ENCODE measurements at places on chromosomes 1 and 21.

DNA sequence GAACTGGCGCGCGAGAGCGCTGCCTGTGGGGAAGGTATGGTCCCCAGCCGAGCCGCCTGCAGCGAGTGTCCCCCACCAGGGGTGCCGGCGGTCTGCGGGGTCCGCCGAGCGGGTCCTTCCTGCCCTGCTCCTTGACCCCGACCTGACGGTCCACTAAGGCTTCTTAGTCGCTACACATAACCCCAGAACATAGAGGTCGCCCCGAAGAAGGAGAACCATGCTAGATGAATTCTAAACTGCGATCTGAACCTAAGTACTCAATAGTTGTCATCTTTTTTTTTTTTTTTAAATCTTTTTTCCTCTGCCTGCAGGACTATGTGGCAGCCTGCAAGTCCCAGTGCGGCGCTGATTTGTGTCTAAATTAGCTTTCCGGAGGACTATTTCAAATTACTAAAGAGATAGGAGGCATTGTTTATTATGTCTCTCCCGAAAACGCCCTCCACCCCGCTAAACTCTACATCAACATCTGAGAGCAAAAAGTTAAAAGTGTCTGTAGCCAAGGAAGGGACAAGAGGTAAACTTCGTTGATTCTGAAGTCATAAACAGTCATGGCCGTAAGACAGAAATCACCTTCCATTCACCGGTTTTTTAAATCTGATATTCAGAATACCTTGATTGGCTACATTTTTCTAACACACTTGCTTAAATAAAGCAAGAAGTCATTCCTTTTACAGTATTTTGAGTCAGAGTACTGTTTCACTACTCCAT lies 476 bp downstream of the AXDND1 start:
- no peak for DNase-seq

- DNase-seq: peak; percentile 90
Measured at GRCh38 chr1:182784556-182785171, 4.9 kb upstream of the NPL start.

DNA sequence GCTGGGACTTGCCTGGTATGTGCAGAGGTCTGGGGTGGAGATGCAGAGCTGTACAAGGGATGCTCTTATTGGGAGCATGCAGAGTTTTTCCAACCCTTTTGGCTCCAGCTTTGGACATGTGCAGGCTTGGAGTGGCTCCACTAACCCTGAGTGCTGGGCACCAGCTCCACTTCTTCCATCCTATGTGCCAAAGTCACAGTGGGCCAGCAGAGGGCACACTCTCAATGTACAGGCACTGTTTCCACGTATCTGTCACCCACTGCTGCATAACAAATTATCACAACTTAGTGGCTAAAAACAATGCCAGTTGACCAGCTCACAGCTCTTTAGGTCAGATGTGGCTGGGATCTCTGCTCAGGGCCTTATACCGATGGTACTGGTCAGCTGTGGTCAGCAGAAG lies 631.8 kb downstream of the AJAP1 start:
- DNase-seq: peak; percentile 35

- DNase-seq: no peak
Measured at GRCh38 chr1:92820024-92820423, 11.8 kb upstream of the RPL5 start.

DNA sequence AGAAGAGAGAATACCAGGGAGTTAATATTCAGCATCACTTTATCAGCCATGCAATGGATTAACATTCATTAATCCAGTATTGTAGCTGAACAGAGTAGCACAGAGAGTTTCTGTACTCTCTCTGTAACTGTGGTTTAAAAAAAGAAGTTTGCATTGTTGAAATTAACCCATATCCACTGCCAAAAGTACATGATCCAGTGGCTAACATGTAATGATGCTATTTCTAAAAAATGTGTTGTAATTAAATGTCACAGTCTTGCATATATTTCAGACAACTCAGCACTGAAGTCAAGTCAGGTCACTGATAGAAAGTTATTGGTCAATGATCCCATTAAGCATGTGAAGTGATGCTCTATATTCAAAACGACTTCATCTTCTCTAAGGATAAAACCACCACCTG lies 141.3 kb downstream of the NRIP1 start:
- DNase-seq: no peak

- DNase-seq: no peak
Measured at GRCh38 chr21:44376606-44377005, 23.2 kb downstream of the TRPM2 start.

DNA sequence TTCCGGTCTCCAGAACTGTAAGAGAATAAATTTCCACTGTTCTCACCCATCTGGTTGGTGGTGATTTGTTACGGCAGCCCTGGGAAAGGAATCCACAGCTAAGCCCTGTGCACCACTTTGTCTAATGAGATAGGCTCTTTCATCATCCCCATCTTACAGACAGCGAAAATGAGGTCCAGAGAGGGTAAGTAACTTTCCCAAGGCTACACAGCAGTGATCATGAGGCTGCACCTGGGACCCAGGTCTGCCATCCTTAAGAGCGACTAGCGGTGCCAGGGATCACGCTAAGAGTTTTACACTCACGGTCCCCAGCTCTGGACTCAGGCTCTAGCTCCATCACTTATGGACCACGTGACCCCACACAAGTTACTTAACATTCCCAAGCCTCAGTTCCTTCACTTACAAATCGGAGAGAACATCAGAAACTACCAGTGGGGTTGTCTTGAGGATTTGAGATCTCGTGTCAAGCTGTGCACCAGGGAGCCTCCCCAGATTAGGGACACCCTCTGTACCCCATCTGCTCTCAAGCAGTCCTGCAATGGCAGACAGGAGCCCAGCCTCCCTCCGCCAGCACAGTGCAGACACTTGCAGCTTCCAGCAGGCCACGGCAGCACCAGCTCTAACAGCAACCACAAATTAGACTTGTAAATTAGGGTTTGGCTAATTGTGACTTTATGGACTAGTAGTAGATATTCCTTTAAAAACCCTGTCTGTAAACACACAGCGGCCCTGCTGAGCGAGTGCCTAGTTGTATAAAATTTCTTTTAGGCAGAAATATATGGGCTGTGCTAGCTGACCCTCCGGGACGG lies 87.3 kb downstream of the DISP3 start:
- DNase-seq: peak; percentile 55

DNA sequence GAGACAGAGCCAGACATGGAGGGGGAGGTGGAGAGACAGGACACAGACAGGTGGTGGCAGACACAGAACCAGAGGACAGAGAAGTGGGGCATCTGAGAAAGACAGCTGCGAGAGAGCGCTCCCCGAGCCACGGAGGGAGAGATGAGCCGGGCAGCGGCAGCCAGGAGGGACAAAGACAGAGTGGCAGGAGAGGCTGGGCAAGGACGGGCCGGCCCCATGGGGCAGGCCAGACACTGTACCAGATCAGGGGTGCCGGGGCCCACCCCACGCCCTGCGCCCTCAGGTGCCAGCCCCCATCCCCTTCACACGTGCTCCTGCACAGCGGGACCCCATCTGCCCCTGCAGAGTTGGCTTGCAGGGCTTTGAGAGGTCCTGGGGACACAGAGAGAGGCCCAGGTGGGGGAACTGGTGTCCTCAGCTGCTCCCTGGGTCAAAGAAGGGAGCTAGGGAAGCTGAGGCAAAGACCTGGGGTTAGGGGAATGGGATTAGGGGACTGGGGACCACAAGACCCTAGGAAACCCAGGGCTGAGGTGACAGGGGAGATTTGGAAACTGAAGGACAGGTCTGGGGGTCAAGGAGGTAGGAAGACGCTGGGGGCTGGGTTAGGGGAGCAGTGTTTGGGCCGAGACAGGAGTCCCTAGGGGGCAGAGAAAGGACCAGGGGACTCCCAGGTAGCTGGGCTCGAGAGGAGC lies 643 bp downstream of the FNDC5 start:
- no peak for DNase-seq

DNA sequence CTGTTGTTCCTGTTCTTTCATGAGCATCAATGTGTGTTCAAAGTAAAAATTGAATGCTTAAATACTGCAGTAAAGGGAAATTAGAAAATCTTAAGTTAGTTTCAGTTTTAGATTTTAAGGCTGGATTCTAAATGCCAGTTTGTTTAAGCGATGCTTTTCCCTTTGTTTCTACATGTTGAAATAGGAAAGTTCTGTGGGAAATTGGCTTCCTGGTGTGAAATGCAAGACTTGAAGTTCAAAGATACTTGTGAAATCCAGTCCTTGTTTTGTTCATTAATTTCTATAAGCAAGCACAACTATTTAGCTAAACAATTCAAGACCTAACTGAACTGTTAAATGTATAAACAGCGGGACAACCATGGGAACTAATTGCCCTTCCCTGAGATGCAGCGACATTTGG lies 149.1 kb downstream of the LYPLAL1 start:
- no peak for DNase-seq

DNA sequence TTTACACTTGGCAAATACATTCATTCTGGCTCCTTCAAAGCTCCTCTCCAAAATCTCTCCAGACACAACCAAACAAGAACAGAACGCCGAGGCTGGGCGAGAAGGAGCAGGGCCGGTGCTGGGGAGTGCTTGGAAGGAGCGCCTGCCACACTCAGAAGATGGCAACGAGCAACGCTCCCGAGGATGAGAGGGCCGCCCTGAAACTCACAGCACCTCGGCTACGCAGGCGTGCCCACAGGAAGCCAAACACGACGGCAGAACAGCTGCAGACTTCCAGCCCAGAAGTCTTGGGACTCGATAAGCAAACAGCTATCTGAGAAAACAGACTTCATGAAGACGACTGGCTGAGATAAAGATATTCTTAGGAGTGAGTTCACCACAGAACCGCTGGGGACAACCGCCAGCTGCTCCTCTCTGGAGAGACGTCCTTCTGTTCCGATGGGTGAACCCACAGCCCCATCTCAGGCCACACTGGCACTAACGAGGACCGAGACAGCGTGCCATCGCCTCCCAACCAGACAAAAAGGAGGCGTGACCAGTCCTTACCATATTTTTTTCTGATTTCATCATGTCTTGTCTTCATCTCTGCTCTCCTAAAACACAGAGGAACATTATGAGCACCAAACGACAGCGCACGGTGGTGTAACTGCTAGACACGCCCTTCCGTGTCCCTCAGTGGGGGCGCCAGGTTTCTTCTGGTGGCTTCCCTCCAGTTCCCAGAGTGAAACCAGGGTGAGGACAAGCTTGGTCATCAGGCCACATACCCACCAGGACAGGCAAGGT lies 18.6 kb downstream of the PTTG1IP start:
- no peak for DNase-seq

DNA sequence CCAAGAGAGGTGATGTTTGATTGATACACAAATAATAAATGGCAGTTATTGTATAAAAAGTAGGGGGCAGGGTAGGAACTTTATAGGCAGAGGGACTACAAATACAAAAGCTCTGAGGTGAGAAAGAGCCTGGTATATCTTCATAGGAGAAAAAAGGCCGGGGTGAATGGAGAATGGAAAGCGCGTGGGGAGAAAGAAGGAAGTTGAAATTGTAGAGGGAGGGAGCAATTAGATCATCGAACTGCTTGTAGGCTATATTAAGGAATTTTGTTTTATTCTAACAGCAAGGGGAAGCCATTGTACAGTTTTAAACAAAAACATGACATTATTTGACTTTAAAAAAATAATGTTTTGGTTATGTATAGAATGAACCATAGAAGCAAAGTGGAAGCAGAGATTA lies 147.4 kb downstream of the PDE4B start:
- DNase-seq: no peak

DNA sequence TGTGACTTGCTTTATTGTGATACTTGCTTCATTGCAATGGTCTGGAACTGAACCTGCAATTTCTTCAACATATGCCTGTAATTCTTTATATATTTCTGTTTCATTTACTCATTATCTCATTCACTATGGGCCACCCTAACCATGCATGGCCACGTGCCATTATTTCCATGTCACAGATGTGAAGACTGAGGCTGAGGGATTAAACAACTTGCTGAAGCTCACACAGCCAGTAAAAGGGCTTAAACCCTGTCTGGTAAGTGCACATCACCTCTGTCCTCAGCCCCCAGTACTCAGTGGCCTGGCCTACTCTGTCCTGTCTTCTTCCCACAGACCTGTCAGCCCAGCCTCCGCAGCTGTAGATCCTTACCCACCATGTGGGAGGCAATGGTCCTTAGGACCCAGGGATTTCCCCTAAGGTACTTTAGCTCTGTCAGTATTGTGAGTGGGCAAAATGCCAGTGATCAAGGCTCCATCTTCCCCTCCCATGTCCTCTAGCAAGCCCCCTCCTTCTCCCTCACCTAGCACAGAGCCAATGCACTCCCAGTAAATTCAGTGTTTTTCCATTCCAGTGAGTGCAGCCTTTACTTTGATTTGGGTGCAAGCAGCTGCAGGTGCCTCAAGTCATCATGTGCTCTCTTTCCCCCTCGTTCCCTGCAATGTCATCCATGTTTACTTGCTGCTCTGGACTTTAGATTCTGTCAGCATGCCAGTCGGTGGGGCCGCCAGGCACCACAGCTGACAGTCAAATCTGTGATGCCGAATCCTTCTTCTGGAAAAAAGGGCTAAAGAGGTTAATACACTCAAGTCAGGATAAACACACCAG lies 228.2 kb upstream of the PROX1 start:
- no peak for DNase-seq

DNA sequence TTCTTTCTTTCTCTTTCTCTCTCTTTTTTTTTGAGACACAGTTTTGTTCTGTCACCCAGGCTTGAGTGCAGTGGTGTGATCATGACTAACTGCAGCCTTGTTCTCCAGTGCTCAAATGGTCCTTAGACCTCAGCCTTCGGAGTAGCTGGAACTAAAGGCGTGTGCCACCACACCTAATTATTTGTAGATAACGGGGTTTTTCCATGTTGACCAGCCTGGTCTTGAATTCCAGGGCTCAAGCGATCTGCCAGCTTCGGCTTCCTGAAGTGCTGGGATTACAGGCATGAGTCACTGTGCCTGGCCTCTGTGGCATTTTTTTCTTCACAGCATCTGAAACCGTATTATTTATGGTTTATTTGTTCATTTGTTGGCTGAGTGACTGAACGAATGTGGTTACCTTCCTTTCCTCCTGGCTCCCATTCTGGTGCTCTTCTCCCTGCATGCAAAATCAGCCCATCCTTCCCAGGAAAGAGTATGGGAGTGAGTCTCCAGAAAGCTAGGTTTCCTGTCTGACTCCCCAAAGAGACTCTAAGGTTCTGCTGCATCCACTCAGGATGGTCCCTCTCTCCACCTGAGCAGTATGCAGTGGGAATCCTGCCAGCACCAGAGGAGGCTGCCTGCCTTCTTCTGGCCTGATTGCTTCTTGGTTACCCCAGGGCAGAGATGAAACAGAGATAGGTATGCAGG lies 155.0 kb upstream of the BEND5 start:
- no peak for DNase-seq

DNA sequence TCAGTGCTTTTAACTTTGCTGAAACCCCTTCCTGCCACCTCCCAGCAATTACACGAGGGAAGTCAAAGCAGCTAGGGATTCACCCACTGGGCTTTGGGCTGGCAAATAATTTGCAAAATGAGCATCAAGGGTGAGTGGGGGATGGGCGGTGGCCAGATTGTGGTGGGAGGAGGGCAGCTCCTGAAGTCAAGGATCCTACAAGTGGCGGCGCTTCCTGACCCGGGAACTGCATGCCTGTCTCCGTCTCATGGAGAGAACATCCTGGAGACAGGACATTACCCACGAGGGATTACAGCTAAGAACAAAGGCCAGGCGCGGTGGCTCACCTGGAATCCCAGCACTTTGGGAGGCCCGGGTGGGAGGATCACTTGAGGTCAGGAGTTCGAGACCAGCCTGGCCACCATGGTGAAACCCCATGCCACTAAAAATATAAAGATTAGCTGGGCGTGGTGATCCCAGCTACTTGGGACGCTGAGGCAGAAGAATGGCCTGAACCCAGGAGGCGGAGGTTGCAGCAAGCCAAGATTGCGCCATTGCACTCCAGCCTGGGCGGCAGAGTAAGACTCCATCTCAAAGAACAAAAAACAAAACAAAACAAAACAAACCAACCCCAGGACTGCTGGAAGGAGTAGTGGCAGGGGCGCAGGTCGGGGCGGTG lies 12.9 kb downstream of the TTC34 start:
- no peak for DNase-seq

GRCh38 chr1:223334156-223334555 lies 29.8 kb downstream of the SUSD4 start:
- no peak for DNase-seq
